ENCODE measurements at places on chromosomes 11 and 22. TPM values are rescaled to one million over a fixed set of nuclear protein-coding genes. Genes with fewer than 3 reads are reported as not detected.

MMP1 gene
- 0.89 TPM for total RNA-seq

- H3K36me3 ChIP-seq = no peaks in the 10 kb centered on the region
- H3K27me3 ChIP-seq = no peaks in the 10 kb centered on the region
- H3K27ac ChIP-seq = no peak overlapping the region
- no peak for DNase-seq
These were observed 18.9 kb upstream of the VWA5A start for GRCh38 chr11:124096364-124096763.

OR5D16 gene
- not detected for total RNA-seq

OR52E2 gene
- not detected for total RNA-seq

DNA sequence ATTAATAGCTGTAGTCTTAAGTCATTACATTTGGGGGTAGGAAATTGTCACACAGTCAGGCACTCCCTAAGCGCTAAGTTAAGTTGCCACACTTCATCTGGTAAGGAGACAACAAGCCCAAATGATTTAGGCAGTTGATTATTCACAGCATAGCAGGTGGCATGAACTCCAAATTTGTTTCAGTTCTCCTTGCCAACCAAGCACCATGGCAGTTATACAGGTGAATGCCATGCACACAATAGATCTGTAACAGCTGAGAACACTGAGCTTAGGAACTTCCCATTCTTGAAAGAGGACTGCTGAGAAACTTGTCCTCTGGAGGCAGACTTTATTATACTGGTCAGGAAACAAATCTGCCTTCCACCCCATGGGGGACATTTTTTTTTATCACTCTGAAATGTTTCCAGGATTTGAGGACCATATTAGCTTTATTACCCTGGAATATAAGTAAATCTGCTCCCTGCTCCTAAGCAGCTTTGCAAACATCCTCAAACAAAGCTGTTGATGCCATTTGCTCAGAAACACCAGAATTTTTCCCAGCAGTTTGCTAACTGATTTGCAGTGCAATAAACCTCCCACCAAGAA, 5.1 kb upstream of the INTS4 start:
- H3K4me1 ChIP-seq = peaks cover 8% of the 10 kb centered on the region
- no peak overlapping the region for H3K27ac ChIP-seq
- no peaks in the 10 kb centered on the region for H3K27me3 ChIP-seq
- no peaks in the 10 kb centered on the region for H3K36me3 ChIP-seq

GRCh38 chr11:2390725-2391151, 9.8 kb upstream of the TSSC4 start:
- peak; percentile 67 for DNase-seq
- peaks cover 60% of the 10 kb centered on the region for H3K36me3 ChIP-seq
- peak overlapping the region; percentile 14 for H3K4me3 ChIP-seq
- peak overlapping the region; percentile 99 for H3K27ac ChIP-seq
- H3K4me1 ChIP-seq = peaks cover 56% of the 10 kb centered on the region
- H3K27me3 ChIP-seq = no peaks in the 10 kb centered on the region

SYT13 gene
- 33.3 TPM for total RNA-seq

CECR2 gene
- total RNA-seq = 1.2 TPM

DNA sequence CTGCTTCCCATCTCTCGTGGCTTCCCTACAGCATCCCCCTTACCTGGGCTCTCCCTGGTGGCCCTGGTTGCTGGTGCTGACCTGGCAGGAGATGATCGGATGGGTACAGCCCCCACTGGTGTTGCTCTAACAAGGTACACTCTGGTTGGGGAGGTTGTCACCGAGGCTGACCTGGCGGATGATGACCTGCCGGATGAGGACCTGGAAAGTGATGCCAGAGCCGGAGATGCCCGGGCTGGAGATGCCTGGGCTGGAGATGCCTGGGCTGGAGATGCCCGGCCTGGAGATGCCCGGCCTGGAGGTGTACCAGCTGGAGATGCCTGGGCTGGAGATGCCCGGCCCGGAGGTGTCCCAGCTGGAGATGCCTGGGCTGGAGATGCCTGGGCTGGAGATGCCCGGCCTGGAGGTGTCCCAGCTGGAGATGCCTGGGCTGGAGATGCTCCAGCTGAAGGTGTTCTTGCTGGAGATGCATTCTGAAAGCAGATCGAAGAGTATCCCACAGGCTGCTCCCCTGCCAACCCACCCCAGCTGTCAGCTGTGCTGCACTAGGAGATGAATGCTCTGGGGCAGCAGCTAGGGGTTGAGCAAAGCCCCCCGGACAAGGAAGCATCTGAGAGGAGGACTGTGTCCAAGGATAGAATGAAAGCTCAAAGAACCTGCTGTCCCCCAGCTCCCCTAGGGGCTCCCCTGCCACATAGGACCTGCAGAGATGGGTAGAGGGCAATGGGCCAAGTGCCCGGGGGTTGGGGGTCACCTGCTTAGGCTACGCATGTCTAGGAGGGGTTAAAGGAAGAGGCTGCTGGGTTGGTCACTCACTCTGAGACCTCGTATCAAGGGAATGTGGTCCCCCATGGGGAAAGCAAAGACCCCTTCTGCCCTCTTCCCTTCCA, 10.6 kb downstream of the TMPRSS13 start:
- H3K27ac ChIP-seq = no peak overlapping the region
- H3K4me3 ChIP-seq = no peak overlapping the region
- H3K27me3 ChIP-seq = no peaks in the 10 kb centered on the region
- no peaks in the 10 kb centered on the region for H3K36me3 ChIP-seq
- no peaks in the 10 kb centered on the region for H3K4me1 ChIP-seq

TIRAP gene
- 6.4 TPM for total RNA-seq

GRCh38 chr11:122113836-122114825, 1.9 kb downstream of the BLID start:
- H3K4me3 ChIP-seq = no peak overlapping the region
- no peak for DNase-seq
- no peaks in the 10 kb centered on the region for H3K4me1 ChIP-seq

DNA sequence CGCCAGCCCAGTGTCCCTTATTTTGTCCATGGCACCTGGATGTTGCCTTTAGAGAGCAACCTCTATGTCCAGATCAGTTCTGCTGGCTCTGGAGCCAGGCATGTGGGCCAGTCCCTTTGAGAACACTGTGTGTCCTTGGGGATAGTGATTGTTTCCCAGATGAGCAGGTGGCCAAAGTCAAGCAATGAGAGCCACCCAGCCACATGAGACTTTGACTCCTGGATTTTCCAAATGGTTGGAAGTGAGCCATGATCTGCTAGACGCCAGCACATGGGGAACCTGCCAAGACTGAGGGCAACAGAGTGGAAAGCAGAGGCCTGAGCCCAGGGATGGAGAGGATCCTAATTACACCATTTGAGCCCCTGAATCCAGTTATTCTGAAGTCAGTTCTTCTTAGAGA, 479.8 kb downstream of the OPCML start:
- no peaks in the 10 kb centered on the region for H3K4me1 ChIP-seq
- H3K27me3 ChIP-seq = no peaks in the 10 kb centered on the region
- no peaks in the 10 kb centered on the region for H3K36me3 ChIP-seq
- H3K27ac ChIP-seq = no peak overlapping the region
- no peak for DNase-seq

DNA sequence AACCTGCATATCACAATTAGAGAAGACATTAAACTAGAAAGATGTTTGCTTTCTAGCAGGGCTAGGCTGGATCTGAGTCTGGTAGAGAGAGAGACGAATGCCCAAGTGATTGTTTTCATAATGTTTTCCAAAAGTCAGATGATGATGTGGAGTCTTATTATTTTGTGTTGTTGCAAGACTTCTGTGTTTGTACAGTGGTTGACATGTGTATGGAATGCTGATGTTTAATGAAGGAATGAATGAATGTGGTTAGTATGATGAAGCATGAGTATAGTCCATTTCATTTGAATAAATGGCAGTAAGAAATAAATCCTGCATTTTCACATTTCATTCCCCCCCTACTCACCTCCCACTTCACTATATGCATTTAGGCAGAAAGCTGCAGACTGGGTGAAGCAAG, 69.6 kb downstream of the PPP2R1B start:
- H3K4me3 ChIP-seq = no peak overlapping the region
- H3K4me1 ChIP-seq = peaks cover 59% of the 10 kb centered on the region
- no peak for DNase-seq

KCTD14 gene
- total RNA-seq = 62.0 TPM

DNA sequence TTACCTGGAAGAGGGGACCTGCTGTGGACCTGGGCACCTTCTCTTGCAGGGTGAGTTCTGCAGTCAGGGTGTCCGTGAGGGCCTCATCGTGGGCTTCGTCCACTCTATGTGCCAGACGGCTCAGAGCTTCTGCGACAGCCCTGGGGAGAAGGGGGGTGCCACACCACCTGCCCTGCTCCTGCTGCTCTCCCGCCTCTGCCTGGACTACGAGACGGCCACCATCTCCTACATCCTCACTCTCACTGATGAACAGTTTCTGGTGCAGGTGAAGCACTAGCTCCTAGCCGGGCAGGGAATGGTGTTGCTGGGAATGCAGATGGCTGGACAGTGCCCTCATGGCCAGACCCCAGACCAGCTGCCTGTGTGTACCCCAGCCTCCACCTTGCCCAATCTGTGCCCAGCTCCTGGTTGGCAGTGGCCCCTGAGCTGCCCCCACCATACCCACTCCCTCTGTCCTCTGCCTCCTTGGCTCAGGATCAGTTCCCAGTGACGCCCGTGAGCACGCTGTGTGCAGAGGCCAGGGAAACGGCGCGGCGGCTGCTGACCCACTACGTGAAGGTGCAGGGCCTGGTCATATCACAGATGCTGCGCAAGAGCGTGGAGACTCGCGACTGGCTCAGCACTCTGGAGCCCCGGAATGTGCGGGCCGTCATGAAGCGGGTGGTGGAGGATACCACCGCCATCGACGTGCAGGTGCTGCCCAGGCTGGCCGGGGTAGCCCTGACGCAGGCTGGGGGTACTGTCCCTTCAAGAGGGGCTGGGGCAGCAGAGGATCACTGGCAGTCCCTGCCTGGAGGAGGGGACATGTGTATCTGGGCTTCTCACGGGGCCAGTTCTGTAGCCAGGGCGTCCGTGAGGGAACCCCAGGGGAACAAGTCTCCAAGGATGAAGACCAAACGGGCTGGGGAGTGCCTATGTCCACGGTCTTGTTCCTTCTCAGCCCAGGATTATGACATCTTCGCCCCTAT, 2.2 kb upstream of the TM7SF2 start:
- H3K27ac ChIP-seq = peak overlapping the region; percentile 21
- peaks cover 40% of the 10 kb centered on the region for H3K36me3 ChIP-seq
- no peak for DNase-seq
- H3K4me1 ChIP-seq = peaks cover 68% of the 10 kb centered on the region

BBOX1 gene
- total RNA-seq = 2.3 TPM

DNA sequence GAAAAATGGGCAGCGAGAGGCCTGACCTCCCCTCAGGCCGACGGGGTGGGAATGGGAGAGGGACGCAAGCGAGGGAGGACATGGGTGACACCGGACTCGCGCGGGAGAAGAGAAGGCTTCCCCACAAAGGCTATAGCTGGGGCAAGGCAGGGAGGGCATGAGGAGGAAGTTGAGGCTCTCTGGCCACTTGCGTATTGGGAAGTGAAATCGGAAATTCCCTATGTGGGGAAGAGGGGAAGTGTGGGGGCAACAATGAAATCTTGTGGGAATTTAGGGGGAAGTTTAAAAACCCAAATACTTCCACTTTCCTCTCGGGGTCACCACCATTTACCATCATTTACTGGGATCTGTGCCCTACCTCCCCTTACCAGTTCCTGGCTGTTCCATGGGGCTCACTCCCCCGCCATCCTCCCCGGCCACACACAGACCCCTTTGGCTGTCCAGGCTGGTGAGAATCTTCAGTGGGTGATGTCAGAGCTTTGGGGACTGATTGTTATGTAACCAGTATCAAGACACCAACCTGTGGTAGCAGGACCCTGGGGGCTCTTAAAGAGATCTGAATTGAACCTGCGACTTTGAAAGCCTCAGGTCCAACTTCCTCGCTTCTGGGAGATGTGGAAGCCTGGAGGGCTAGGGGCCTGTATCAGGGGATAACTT, 951 bp upstream of the EHD1 start:
- no peak for DNase-seq
- peak overlapping the region; percentile 93 for H3K27ac ChIP-seq
- H3K36me3 ChIP-seq = no peaks in the 10 kb centered on the region
- H3K4me1 ChIP-seq = peaks cover 67% of the 10 kb centered on the region
- H3K27me3 ChIP-seq = no peaks in the 10 kb centered on the region

GRCh38 chr11:66251809-66252208, 16.6 kb upstream of the RAB1B start:
- peaks cover 36% of the 10 kb centered on the region for H3K36me3 ChIP-seq
- H3K4me1 ChIP-seq = peaks cover 4% of the 10 kb centered on the region
- no peak overlapping the region for H3K4me3 ChIP-seq
- no peak overlapping the region for H3K27ac ChIP-seq
- DNase-seq = no peak
- no peaks in the 10 kb centered on the region for H3K27me3 ChIP-seq

OSBPL5 gene
- 38.2 TPM for total RNA-seq

MYOD1 gene
- total RNA-seq = not detected

- no peaks in the 10 kb centered on the region for H3K36me3 ChIP-seq
- no peaks in the 10 kb centered on the region for H3K4me1 ChIP-seq
- H3K27me3 ChIP-seq = no peaks in the 10 kb centered on the region
- H3K27ac ChIP-seq = no peak overlapping the region
- H3K4me3 ChIP-seq = no peak overlapping the region
These were observed 49.1 kb downstream of the ARHGAP8 start for GRCh38 chr22:44801476-44801875.

DNA sequence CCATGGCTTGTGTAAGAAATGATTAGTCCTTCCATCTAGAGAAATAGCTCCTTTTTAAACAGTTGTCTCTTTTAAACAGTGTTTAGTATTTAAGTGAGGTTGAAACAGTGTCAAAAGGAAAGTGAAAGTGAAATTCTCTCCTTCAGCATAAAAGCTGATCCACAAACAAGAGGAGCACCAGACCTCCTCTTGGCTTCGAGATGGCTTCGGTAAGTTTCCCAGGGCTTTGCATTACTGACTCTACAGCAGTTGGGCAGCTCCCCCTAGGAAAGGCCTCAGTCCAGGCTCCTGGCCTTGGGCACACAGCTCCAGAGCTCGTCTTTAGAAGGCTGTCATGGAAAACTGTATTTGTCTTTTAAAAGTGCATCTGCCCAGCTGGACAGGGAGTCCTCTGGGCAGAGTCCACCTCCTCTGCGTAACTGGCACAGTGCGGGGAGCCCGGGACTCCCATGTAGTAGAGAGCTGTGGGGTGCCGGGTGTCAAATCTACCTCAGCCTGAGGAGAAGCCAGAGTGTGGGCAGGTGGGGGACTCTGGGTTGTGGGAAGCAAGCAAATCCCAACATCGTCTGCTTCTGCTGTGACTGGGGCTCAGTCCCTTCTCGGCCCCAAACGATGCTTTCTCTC, at the start of gene PLAAT4:
Gene PLAAT4 (plus strand): TSS at position 140 of the 624 bp plus-strand sequence. CDS start 61 bp downstream, at position 201.
- H3K4me3 ChIP-seq = peak within 1 kb of the TSS; percentile 44
- peaks cover 39% of the 10 kb centered on the region for H3K4me1 ChIP-seq
- peak within 1 kb of the TSS; percentile 97 for H3K27ac ChIP-seq
- DNase-seq = peak; percentile 54
- H3K27me3 ChIP-seq = no peaks in the 10 kb centered on the region
- H3K36me3 ChIP-seq = peaks cover 15% of the 10 kb centered on the region
